ENCODE measurements at places on chromosomes 5 and 9.

DNA sequence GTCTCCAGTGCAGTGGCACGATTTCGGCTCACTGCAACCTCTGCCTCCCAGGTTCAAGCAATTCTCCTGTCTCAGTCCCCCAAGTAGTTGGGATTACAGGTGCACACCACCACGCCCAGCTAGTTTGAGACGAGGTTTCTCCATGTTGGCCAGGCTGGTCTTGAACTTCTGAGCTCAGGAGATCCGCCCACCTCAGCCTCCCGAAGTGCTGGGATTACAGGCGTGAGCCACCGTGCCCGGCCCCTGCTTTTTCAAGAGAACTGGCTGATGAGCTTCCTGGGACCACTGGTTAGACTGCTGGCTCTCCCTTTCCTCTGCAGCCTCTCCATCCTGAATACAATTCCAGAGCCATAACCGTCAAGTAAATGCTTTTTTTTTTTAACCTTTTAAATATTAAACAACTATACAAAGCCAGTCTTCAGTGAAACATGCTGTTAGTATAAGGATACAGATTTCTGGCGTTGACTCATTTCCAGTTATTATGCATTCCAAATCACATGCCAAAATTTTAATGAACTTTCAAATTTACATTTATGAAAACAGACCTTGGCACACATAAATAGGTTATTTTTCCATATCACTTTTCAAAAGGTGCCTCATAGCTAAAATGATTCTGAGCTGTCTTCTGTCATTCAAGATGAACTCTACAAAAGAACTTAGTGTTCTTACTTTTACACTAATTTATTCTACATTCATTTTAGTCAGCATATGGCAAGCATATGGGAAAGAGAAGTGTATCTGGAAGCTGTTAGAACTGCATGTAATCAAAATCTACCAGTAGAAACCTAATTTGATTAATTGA, 116.0 kb downstream of the MLLT3 start:
- no peak for DNase-seq

- no peak for DNase-seq
Observed at GRCh38 chr9:88938189-88938588, 53.1 kb upstream of the S1PR3 start.

GRCh38 chr5:156835905-156836304, 14.2 kb upstream of the PPP1R2B start:
- no peak for DNase-seq

DNA sequence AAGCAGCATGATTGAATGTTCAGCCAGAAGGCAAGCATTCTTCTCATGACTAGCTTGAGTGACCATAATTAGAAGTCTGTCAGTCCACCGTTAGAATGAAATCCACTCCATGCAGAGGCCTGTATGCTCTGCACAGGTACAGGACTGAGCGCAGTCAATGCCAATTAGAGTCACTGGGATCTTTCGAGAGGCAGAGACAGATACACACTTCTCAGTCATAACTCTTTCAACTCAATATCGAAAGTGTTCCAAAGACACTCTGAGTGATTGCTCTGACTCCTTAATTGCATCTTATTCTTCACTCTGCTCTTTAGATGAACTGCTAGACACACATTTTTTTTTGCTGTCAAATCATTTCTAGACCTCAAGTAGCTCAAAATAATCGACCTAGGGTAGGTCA, 203.6 kb downstream of the GABRB2 start:
- no peak for DNase-seq

DNA sequence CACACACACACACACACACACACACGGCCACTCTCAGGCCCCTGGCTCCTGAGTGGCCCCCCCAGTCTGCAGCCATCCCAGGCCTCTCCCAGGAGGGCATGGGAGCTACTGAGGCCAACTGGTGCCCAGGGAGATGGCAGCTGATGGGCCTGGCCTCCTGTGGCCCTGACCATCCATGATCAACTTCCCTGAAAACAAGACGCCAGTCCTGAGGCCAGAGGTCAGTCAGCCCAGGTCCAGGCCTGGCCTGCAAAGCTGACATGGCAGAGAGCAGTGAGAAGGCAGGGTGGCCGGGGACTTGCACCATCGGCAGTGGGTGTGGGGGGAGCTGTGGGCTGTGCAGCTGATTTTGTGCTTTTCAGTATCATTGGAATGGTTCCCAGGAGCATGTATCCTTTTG, 47.0 kb downstream of the SARDH start:
- no peak for DNase-seq

DNA sequence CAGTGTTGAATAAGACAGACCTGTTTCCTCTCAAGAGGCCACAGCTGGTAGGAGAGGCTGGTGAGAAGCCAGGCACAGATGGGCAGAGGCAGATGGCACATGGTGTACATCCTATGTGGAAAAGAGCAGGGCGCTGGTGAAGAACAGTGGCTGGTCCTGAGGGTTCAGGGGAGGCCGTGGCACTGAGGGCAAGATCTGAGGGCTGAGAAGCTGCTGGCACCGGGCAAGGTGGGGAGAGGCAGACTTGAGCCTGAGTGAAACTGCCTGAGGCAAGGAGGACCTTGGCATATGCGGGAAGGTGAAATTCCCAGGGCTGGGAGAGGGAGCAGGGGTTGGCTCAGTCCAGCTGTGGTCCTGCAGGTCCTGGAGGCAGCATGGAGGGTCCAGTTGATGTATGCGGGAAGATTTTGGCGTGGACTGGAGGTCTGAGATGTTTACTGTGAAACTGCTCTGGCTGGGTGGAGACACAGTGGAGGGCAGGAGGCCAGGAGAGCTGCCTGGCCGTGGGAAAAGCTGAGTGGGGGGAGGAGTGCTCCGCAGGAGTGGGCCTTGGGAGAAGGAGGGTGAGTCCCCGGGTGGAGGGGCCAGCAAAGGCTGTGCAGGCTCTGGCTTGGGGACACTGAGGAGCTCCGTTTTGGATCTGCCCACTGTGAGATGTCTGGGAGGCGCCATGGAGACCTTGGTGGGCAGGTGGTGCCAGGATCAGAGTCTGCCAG, 2.6 kb downstream of the MAN1B1 start:
- DNase-seq = no peak

DNA sequence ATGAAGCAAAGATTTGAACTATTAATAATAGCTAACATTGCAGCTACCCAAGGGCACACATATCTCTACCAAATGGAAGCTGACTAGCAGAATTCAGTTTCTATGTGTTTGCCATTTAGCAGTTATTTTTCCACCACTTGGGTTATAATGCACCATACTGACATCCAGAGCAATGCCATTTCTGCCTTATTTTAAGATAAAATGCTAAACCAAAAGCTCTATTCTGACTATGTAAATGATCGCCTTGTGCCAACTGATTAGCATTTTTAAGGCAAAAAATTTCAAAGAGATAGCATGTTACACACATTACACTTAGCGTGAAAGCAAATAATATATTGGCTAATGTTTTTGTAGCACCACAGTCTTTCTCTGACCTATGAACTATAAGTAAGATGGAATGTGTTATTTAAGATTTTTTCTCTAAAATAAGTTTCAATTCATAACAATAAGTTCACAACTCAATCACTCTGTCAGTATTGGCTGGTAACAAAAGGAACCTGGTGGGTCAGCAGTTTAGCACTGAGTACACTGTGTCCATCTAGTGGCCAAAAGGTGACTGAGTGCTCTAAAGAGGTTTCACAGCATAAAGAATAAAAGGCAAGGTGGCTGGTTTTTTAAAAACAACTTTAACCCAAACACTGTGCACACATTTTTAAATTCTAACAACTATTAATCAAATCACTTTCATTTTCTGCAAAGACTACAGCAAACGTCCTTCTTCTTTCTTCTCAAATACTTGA, 443.5 kb downstream of the PDE4D start:
- DNase-seq = no peak

DNA sequence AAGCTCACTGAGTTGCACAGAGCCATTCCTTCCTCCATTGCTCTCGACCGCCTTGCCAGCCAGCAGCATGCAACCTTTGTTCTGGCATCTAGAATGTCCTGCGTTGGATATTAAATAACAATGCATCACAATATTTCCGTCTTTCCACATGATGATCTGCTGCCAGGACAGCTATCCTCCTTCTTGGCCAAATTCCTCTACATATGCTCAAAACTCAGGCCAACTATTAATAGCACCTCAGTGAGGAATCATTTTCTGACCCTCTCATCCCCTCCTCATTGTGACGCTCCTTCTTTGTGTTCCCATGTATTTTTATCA, 128.6 kb downstream of the MYO10 start:
- DNase-seq = no peak

GRCh38 chr5:2656206-2656605, 95.3 kb downstream of the IRX2 start:
- no peak for DNase-seq

DNA sequence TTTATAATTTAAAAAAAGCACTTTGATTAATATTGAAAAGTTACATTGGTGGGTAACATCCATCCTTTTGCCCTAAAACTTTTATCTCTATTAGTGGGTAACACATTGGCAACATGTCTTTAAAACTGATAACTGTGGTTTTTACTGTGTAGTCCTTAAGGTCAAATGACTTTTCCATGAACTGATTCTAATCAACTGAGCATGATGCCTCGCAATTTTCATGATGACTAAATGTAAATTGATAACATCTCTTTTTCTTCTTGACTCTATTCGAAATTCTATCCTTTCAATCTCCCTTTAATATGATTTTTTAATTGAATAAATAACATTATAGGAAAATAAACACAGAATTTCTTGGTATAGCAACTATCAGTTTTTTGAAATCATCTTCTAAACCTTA, 6.3 kb upstream of the IL5 start:
- DNase-seq = no peak

- no peak for DNase-seq
Observed at GRCh38 chr5:9324348-9325077, 221.4 kb downstream of the SEMA5A start.

DNA sequence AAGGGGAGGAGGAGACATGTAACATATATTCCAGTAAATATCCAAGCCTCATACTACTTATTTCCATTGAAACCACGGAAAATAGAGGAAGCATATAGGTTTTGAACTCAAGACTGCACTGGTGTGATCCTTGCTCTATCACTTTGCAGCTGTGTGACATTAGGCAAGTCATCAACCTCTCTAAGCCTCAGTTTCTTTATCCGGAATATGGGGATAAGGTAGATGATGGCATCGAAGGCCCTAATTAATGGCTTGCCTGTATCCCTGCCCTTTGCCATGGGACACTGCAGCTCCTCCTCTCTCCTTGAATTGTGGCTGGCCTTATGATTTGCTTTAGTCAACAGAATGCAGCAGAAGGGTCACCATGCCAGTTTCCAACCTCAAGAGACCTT, 6.9 kb downstream of the SHB start:
- DNase-seq = no peak

- no peak for DNase-seq
Observed at GRCh38 chr5:140248414-140248813, 54.5 kb downstream of the PFDN1 start.

- DNase-seq = no peak
Observed at GRCh38 chr5:83964271-83964670, 243.6 kb upstream of the HAPLN1 start.

- DNase-seq = no peak
Observed at GRCh38 chr9:124350494-124351263, 64.6 kb downstream of the PSMB7 start.

GRCh38 chr5:91219803-91220371, 163.2 kb downstream of the ARRDC3 start:
- no peak for DNase-seq

DNA sequence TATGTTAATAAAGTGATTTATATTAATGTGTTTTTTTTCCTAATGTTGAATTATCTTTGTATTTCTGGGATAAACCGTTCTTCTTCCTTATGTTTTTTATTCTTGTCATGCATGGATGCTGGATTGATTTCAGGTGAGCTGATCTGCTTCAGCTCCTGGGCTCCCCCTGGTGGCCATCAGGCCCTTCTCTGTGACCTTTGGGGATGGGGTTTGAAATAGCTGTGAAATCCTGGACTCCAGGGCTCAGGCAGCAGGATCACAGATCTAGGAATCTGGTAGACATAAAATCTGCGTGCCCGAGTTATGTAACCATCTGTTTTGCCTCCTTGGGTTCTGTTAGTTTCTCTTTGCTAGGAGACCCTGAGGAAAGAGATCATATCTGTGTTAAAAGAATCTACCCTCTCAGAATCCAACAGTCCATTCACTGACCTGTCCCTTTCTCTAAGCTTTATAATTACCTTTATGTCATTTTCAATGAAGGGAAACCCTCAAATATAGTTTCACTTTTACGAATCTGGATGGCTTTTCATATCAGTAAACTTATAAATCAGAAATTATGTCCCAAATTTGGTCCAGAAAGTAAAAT, 12.2 kb upstream of the OR13J1 start:
- peak; percentile 78 for DNase-seq

DNA sequence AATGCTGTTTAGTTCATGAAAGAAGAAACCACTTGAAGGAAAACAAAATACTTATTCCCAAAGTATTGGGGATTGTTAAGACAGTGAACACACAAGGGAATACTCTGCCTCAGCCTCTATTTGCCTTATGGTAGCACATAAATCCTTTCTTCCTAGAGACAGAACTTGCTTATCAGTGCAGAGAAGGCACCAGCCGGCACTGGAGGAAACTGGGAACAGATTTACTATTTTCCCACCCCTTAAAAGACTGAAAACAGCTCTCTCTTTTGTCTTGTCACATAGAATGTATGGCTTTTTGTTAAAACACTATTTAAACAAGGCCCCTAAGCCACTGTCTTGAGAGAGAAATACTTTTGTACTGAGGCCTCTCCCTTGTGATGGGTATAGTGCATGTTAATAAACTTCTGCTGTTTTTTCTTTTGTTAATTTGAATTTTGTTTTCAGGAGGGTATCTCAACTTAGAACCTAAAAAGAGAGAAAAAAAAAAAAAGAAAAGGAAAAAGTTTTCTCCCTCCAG, 40.7 kb upstream of the EDIL3 start:
- DNase-seq = no peak

DNA sequence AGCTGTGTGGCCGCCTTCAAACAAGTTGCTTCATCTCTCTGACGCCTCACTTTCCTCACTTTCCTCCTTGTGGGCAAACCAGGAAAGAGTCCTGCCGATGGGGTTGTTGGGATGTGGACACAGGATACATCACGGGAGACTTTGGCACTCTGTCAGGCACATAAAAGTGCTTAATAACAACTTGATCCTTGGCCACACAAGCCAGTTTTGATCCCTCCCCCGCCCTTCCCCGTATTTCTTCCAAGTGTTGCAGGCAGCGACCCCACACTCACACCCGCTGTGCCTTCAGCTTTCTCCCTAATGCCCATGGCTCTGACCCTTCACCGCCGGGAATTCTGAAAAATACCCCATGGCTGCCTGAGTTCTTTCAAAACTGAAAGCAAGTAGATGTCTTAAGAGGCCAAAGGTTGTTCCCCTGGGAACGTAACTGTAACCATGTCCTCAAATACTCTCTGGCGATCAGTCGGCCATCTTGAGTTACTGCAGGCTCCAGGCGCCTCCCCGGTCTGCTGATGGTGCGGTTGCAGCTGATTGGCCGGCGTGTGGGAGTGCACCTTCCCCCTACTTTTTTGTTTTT, 59.8 kb downstream of the ARHGEF37 start:
- DNase-seq = no peak

DNA sequence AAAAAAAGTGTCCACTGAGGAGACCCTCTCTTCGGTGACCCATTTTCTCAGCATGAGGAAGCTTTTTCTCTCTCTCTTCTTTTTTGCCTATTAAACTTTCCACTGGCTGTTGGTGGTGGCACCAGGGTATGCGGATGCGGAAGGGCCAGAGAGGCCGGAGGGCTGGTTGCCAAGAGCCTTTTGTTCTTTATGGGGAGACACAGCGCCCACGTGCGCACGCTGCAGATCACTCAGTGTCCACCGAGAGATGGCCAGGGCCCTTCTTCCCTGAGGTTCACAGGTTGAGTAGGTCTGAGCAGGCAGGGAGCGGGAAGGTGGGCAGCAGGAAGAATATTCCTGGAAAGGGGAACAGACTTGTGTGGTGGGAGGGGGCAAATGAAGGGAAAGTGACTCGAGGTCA, 69.1 kb downstream of the STK10 start:
- DNase-seq = no peak

- DNase-seq = no peak
Observed at GRCh38 chr5:132814503-132815294, 1.6 kb downstream of the SOWAHA start.
